Right atrium auricular region (tissue), 2 donors: ENCODE measurements at places on chromosomes 1 and 21. TPM values are rescaled to one million over a fixed set of nuclear protein-coding genes. Genes with fewer than 3 reads are reported as not detected.

Gene PRMT2
- total RNA-seq = 60.5 TPM

GRCh38 chr1:98410082-98410481 lies 251.4 kb upstream of the SNX7 start:
- no peaks in the 10 kb centered on the region for H3K4me1 ChIP-seq
- no peak overlapping the region for H3K27ac ChIP-seq
- H3K27me3 ChIP-seq = no peaks in the 10 kb centered on the region
- H3K36me3 ChIP-seq = no peaks in the 10 kb centered on the region
- no peak for DNase-seq
- no peak overlapping the region for H3K4me3 ChIP-seq

- no peaks in the 10 kb centered on the region for H3K36me3 ChIP-seq
- H3K4me3 ChIP-seq = no peak overlapping the region
- DNase-seq = no peak
- H3K27me3 ChIP-seq = no peaks in the 10 kb centered on the region
- H3K27ac ChIP-seq = no peak overlapping the region
Measured at GRCh38 chr1:32104127-32104526, 3.7 kb upstream of the KPNA6 start.

GRCh38 chr1:229420224-229420623 lies 13.7 kb downstream of the ACTA1 start:
- no peaks in the 10 kb centered on the region for H3K27me3 ChIP-seq
- no peak overlapping the region for H3K27ac ChIP-seq
- H3K4me3 ChIP-seq = no peak overlapping the region
- no peaks in the 10 kb centered on the region for H3K4me1 ChIP-seq
- H3K36me3 ChIP-seq = no peaks in the 10 kb centered on the region
- DNase-seq = no peak

- no peaks in the 10 kb centered on the region for H3K36me3 ChIP-seq
- no peak overlapping the region for H3K4me3 ChIP-seq
- H3K27ac ChIP-seq = no peak overlapping the region
- H3K27me3 ChIP-seq = no peaks in the 10 kb centered on the region
- DNase-seq = no peak
- H3K4me1 ChIP-seq = no peaks in the 10 kb centered on the region
Measured at GRCh38 chr1:49199564-49199963, 422.9 kb upstream of the BEND5 start.

GRCh38 chr1:168057355-168057754 lies 79.4 kb downstream of the GPR161 start:
- H3K4me3 ChIP-seq = no peak overlapping the region
- H3K4me1 ChIP-seq = peaks cover 16% of the 10 kb centered on the region
- H3K36me3 ChIP-seq = no peaks in the 10 kb centered on the region
- H3K27ac ChIP-seq = no peak overlapping the region
- no peak for DNase-seq

Gene DNAJC6
- 17.3 TPM for total RNA-seq

GRCh38 chr1:19664453-19665185 lies at the start of gene HTR6:
TSS of gene HTR6 (plus strand) at chr1:19664875. CDS start at chr1:19665754, 879 bp downstream.
- no peak within 1 kb of the TSS for H3K27ac ChIP-seq
- peak within 1 kb of the TSS; percentile 43 for H3K4me3 ChIP-seq
- no peaks in the 10 kb centered on the region for H3K36me3 ChIP-seq
- DNase-seq = no peak
- no peaks in the 10 kb centered on the region for H3K4me1 ChIP-seq
- peaks cover 25% of the 10 kb centered on the region for H3K27me3 ChIP-seq

Gene S100A5
- not detected for total RNA-seq

Gene DCST1
- total RNA-seq = not detected
